ENCODE measurements at places on chromosomes 2 and 18.
A peak's percentile ranks its signal among the peaks of the same experiment; 100 is the strongest.

GRCh38 chr2:190674966-190675650 lies 26.2 kb downstream of the NAB1 start:
- H3K27me3 ChIP-seq = no peaks in the 10 kb centered on the region
- H3K4me1 ChIP-seq = peaks cover 5% of the 10 kb centered on the region

GRCh38 chr2:10078704-10079265 lies 1.4 kb downstream of the CYS1 start:
- H3K4me3 ChIP-seq = peak overlapping the region; percentile 7
- H3K27ac ChIP-seq = no peak overlapping the region
- DNase-seq = no peak
- H3K36me3 ChIP-seq = no peaks in the 10 kb centered on the region

GRCh38 chr2:150911766-150912280 lies 349.8 kb downstream of the RBM43 start:
- no peaks in the 10 kb centered on the region for H3K27me3 ChIP-seq
- H3K4me1 ChIP-seq = peaks cover 13% of the 10 kb centered on the region
- no peak overlapping the region for H3K27ac ChIP-seq
- H3K36me3 ChIP-seq = no peaks in the 10 kb centered on the region
- no peak overlapping the region for H3K4me3 ChIP-seq

- no peak for DNase-seq
- no peak overlapping the region for H3K4me3 ChIP-seq
- H3K4me1 ChIP-seq = no peaks in the 10 kb centered on the region
- H3K27ac ChIP-seq = no peak overlapping the region
- no peaks in the 10 kb centered on the region for H3K27me3 ChIP-seq
Measured at GRCh38 chr2:227607941-227608340, 6.7 kb downstream of the SCYGR3 start.

- H3K4me3 ChIP-seq = no peak overlapping the region
- H3K27ac ChIP-seq = no peak overlapping the region
- no peak for DNase-seq
Measured at GRCh38 chr2:43345872-43346271, 119.5 kb upstream of the ZFP36L2 start.

- H3K36me3 ChIP-seq = no peaks in the 10 kb centered on the region
- DNase-seq = no peak
- no peak overlapping the region for H3K4me3 ChIP-seq
- H3K27me3 ChIP-seq = no peaks in the 10 kb centered on the region
Measured at GRCh38 chr2:100524331-100524730, 38.5 kb upstream of the PDCL3 start.

DNA sequence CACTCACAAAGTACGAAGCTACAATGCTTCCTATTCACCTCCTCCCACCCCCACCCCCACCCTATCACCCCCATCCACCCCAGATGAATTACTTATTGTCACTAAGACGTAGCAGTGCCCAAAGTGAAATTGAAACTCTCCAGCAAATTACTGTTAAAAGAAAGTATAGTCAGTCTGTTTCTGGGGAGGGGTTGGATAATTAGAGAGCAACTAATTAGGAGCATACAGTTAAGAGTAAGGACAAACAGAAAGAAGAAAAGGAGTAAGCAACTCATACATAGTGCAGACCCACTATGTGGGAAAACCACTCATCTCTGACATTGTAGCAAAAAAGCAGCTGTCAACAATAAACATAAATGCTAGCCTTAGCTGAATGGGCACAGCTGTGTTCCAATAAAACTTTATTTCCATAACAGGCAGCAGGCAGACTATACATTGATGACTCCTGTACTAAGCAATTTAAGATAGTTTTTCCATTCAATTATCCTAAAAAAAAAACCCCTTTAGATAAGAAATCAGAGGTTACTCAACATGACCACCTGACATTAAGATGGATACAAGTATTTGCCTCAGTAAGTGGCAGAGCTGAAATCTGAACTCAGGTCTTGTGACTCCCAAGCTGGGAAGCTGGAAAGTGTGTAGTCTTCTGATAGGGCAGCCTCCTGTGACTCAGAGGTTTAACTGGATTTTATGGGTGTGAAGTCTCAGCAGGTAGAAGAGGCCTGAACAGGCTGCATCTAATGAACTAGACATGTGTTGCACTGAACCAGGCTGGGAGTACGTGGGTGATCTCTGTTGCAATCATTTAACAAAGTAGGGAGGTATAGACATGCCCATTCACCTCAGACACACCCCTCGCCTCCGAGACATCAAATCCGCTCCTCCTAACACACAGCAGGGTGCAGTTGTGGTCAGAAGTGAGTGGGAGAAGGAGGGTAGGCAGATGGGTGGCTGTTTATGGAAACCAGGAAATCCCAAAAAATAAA lies 171.8 kb upstream of the KLF7 start:
- DNase-seq = peak; percentile 100
- no peak overlapping the region for H3K4me3 ChIP-seq
- H3K4me1 ChIP-seq = peaks cover 59% of the 10 kb centered on the region
- no peaks in the 10 kb centered on the region for H3K27me3 ChIP-seq
- peak overlapping the region; percentile 100 for H3K27ac ChIP-seq

DNA sequence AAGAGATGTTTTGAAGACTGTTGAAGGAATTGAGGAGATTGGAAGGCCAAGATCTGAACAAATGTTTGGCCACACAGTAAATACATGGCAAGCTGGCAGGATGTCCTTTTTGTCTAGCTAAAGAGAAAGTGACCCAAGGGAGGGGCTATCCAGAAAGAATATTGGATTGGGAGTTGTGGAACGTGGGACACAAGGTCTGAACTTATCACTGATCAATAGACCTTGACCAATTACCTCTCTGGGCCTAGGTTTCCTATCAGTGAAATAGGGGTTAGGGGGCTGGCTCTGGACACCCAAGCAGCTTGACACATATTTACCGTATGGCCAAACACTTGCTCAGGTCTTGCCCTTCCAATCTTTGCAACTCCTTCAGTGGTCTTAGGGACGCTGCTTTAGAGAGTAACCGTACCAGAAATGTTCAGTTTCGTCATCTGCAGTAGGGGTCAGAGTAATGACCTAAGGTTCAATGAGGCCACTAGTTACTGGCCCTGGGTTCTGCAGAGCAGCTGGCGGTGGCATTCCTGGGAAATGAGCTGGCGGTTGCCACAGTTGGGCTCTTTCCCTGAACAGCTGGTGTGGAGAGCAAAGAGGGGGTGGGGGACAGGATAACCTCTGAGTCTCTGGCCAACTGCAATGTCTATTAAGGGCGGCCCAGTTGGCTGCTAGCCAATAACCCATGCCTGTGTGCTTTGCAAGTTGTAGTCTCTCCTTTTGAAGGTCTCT lies 70.1 kb upstream of the STPG4 start:
- no peak overlapping the region for H3K4me3 ChIP-seq
- H3K36me3 ChIP-seq = no peaks in the 10 kb centered on the region
- peak; percentile 4 for DNase-seq
- H3K27me3 ChIP-seq = no peaks in the 10 kb centered on the region

Data from keratinocyte (primary cell).